ENCODE measurements at places on chromosomes 3 and 15. TPM values are rescaled to one million over a fixed set of nuclear protein-coding genes. Genes with fewer than 3 reads are reported as not detected.

Gene CD86
- total RNA-seq = 21.7 TPM

GRCh38 chr3:2523281-2523836 lies 424.7 kb downstream of the CNTN4 start:
- H3K4me3 ChIP-seq = no peak overlapping the region
- no peaks in the 10 kb centered on the region for H3K36me3 ChIP-seq
- H3K27me3 ChIP-seq = no peaks in the 10 kb centered on the region
- no peaks in the 10 kb centered on the region for H3K4me1 ChIP-seq
- no peak for DNase-seq
- H3K27ac ChIP-seq = no peak overlapping the region

DNA sequence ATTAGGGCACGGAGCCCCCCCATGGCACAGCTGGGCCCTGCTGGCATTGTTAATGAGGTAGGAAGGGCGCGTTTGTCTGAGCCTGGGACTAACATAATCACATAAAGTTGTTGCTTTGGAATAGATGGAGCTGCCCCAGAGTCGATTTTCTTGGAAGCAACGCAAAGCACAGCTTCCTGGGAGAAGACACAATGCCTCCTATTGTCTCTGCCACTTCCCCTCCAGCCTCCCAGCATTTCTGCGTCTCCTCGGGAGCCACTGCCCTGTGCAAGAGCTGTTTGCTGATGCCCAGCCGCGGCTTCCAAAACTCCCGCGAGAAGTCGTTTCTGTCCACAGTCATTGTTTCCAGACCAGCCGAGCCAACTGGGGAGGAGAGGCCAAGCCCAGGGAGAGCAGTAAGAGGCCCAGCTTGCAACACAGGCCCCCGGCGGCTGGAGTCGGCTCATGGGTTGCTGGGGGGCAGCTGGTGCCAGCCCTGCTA lies 18.1 kb upstream of the ALDH1A3 start:
- H3K4me3 ChIP-seq = no peak overlapping the region
- H3K36me3 ChIP-seq = no peaks in the 10 kb centered on the region
- DNase-seq = no peak

- no peak for DNase-seq
- peaks cover 11% of the 10 kb centered on the region for H3K4me1 ChIP-seq
- H3K4me3 ChIP-seq = no peak overlapping the region
- H3K27me3 ChIP-seq = no peaks in the 10 kb centered on the region
These were observed 164.1 kb upstream of the LRRFIP2 start for GRCh38 chr3:37338500-37338899.

DNA sequence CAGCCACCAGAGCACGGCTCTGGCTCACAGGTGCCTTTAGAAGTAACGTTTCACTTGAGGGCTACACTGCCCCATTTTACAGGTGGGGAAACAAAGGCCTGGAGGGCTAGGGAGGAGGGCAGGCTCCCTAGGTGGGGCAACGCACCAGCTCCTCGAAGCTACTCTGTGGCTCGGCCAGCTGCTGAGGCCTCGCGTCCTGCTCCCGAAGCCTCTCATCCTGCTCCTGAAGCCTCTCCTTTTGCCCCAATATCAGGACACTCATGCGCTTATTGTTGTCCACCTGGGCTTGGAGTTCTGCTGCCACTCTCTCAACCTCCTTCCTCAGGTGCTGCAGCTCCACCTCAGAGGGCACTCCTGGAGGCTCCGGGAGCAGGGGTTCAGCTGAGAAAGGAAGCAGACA lies 28.2 kb upstream of the OR4F6 start:
- no peak overlapping the region for H3K4me3 ChIP-seq
- DNase-seq = no peak
- no peaks in the 10 kb centered on the region for H3K27me3 ChIP-seq
- H3K36me3 ChIP-seq = no peaks in the 10 kb centered on the region
- H3K4me1 ChIP-seq = no peaks in the 10 kb centered on the region

All from activated CD4-positive, alpha-beta memory T cell treated with anti-CD3 and anti-CD28 coated beads, Interleukin-2, amount 10 ng/mL, durations not matched to agents 7 days and 5 days (primary cell).